ENCODE measurements at places on chromosomes 13 and 19. TPM values are rescaled to one million over a fixed set of nuclear protein-coding genes. Genes with fewer than 3 reads are reported as not detected.

DNA sequence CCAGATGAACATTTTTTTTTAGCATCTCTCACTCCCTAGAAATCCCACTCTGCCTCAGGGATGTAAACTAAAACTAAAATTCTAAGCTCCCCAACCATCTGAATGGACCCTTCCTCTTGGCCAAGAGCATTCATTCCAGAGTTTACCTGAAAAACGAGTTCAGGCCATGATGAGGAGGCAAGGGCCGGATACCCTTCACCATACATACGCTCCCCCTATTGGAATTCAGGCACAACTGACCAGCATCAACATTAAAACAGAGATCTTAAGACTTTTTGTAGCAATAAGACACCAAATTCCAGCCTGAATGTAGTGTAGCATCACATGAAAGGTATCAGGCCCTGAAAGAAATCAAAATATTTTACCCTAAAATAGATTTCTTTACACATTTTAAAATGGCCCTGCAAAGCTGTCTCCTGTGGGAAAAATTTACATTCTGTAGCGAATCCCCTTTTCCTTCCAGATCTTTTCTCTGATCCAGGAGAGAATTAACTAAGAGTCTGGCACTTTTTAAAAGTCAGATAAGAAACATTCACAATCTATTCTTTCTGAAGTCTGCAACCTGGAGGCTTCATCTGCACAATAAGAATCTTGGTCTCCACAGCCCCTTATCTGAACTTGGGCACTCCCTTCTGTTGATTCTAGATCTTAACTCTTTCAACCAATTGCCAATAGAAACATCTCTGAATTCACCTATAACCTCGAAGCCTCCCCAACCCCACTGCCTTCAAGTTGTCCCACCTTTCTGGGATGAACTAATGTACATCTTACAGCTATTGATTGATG lies 888.5 kb downstream of the UQCRFS1 start:
- DNase-seq: no peak

DNA sequence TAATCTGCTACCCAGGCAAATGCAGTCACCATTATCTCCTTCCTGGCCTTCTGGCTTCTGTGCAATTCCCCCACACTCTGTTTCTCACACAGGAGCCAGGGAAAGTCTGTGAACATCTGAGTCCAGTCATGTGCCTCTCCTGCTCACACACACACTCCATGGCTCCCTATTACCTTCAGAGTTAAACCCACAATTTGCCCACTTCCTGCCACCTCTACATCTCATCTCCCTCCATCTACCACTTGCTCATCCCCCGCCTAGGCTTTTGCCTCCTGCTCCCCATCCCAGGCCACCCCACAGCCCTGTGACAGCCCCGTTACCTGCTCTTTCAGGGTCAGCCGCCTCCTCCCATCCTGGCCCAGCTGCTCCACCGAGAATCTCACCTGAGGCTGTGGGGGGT lies 13.5 kb downstream of the IL12RB1 start:
- DNase-seq: no peak

DNA sequence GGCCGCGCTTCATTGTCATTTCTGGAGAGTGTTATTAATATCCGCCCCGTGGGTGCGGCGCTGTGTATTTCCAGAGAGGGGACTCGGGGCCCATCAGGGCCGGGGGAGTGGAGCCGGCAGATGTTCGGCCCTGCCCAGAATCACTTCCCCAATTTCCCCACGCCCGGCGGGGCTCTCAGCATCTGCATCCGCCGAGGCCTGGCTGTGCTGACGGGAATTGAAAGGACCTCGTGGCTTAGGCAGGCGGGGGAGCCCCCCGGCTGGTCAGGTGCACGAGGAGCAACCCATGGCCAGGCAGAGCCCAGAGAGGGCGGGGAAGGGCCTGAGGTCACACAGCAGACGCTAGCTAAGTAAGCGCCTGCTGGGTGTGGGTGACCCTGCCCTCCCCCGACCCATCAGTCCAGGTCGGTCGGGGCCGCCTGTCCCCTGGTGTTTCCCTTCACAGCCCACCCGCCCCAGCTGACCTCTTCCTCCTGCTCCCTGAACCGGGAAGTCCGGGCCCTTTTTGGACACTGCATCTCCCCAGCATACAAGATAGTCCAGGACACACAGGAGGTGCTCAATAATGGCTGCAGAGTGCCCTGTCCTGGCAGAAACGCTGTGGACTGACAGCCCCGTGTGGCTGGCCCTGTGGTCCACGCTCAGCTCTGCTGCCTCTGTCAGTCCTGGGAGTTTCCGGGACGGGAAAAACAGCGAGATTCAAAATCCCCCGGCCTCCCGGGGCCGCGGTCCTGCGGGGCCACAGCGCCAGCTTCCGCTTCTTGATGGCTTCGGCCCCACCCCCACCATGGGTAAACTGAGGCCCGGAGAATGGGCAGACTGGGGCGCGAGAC lies 22.1 kb downstream of the ARID3A start:
- DNase-seq: no peak

- no peak for DNase-seq
Measured at GRCh38 chr13:33310245-33311038, 24.9 kb upstream of the STARD13 start.

- no peak for DNase-seq
Measured at GRCh38 chr13:41244556-41244955, 18.8 kb downstream of the MTRF1 start.

NANOS3 gene
- not detected for total RNA-seq

HIPK4 gene
- total RNA-seq: 0.02 TPM
